ENCODE measurements at places on chromosomes 6 and 20.

DNA sequence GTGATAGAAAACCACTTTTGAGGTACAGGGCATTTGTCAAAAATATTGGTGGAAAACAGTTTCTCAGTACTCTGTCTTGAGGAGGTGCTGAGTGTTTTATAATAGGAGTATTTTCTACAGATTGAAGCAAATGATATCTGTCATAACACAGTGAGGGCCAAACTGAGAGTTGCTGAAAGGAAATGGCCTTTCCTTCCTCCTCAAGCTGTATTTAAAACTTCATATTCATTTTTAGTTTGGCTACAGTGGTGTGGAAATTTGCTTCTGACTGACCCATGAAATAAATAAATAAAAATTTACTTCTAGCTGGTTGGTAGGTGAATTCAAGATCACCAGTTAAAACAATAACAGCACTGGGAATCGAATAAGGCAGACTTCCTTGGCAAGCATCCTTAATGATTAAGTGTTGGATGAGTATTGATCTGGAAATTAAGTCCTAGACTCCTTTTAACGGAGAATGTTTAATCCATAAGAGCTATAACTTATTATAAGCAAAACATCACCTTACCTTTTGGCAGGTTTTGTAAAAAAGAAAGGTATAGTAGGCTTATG is 828.6 kb upstream of the CITED2 start:
- no peak for DNase-seq

- no peak for DNase-seq
These were observed 52.0 kb upstream of the FYN start for GRCh38 chr6:111925296-111925695.

DNA sequence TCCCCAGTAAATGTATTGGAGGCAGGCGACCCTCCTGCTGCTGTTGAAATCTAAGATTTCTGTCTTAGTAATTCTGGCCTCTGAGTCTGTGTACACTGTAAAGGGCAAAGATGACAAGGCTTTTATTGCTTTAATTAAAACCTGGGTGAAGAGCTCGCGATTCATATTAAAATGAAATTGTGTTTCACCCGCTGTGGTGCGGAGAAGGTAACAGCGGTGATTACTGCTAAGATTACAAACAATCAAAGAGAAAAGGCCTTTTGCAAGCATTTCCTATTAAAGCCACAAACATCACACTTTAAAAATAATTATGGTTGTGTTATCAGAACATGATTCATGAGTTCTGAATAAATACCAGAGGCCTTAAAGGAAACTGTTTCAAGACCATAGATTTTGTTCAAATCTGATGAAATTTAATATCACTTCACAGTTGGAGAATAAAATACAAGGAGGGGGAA is 69.3 kb downstream of the TOX2 start:
- no peak for DNase-seq

DNA sequence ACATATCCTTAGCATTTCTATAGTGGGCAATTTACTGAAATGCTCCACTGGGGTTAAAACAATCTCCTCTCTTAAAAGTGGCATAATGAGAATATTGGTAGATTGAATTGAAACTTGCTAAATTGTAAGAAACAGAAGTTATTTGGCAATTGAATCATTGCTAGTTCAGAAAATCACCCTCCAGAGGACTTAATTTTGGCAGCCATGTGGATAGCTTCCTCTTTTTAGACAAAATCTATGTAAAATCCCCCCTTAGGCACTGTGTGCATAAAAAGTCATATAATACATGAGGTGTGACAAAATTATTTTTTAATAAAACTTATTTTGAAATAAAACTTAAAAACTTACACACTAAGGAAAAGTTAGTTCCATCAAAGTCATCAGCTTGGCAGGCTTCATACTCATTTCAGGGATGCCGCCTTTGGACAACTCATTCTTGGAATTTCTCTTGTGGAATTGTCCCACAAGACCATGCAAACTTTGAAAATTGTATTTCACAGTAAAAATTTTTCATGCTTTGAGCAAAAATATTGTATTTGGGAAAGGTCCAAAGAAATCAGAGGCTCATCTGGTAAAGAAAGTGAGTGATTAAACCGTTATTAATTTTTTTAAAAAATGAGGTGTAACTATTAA is 473.0 kb downstream of the BCKDHB start:
- DNase-seq = no peak

- peak; percentile 84 for DNase-seq
These were observed at the start of gene SNAP25 for GRCh38 chr20:10218536-10219451. SNAP25 (plus strand) TSS chr20:10218830; CDS start chr20:10275492, 56,662 bp downstream.

DNA sequence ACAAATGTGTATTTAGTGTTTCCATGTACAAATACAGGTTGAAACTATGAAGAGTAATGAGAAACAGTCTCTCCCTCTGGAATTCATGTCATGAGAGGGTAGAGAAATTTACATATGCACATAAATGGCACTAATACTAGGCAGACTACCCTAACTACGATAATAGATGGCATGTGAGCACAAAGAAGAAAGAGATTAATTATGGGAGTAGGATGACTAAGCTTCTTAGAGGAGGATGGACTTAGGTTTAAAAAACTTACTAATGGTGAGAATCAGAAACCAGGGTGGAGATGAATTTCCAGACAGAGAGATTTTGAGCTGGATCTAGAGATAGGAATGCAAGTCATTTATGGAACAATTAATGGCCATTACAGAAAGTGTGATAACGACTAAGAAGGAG is 225.3 kb upstream of the HTR1E start:
- no peak for DNase-seq

DNA sequence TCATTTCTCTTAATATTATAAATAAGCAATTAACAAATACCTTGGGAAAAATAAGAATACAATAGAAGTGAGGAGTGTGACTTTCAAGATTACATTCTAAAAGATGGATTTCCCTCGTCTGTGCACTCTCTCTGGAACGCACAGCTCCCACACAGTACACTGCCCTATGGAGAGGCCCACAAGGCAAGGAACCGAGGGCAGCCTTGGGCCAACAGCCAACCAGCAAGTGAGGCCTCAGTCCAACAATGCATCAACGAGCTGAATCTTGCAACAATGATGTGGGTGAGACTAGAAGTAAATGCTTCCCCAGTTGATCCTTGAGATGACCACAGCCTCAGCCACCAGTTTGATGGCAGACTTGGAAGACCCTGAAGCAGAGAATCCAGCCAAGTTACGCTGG is 34.5 kb upstream of the AVP start:
- no peak for DNase-seq

DNA sequence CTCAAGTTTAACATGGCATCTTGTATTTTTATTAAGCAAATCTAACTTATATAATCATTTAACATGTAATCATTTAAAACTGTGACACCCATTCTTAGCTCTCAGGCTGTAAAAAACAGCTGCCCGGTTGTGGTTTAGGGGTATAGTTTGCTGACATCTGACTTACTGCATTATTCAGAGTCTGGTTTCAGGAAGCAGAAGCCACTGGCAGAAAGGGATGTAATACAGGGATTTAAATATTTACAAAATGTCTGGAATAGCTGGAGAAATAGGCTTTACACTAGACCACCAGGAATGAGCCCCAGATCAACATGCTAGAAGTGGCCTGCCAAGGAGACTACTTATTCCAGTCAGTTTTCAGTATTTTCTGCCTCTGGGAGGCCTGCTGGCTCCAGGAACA is 421.1 kb downstream of the CD109 start:
- no peak for DNase-seq

- no peak for DNase-seq
These were observed 22.2 kb downstream of the BANF2 start for GRCh38 chr20:17721802-17722486.

DNA sequence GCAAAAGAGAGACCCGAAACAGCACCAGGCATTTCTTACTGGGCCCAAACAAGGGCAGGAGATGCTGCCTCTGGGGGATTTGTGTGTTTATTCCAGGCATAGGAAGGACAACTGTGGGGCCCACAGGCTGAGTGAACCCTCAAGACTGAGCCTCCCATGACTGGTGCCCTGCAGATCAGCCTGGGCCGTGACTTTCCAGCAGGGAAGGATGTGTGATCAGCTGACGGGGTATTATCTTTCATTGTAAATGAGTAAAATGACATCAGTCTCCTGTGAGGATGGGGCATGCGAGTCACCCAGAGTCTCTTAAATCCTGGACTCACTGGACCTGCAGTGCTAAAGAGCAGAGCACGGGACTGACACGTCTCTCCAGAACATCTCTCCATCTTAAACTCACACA is 3.9 kb upstream of the TEAD3 start:
- no peak for DNase-seq

DNA sequence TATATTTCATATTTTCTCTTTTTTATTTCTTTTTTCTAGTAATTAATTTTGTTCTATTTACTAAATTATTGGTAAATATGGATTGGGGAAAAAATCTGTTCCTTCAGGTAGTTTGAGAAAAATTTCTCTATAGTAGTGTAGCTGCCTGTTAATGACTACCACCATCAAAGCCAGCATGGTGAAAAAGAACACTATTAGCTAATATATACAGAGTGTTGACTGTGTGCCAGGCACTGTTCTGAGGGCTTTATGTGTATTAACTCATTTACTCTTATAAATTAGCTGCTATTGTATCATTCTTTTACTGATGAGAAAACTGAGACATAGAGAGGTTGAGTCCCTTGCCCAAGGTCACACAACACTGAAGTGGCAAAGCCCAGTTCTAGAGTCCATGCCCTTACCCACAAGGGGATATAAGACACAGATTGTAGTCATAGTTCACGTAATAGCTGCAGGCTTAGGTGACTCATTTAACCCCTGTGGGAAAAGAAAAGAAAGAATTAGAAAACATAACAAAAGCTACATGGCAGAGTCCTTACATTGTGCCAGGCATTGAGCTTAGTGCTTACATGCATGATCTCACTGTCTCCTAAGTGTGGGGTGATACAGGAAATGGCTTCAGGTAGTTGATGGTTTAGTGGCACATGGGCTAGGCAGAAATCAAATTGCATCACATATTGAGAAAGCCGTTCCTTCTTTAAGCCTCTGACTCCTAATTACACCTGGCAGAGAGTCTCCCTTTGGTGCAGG is 12.2 kb upstream of the AKIRIN2 start:
- DNase-seq = no peak

DNA sequence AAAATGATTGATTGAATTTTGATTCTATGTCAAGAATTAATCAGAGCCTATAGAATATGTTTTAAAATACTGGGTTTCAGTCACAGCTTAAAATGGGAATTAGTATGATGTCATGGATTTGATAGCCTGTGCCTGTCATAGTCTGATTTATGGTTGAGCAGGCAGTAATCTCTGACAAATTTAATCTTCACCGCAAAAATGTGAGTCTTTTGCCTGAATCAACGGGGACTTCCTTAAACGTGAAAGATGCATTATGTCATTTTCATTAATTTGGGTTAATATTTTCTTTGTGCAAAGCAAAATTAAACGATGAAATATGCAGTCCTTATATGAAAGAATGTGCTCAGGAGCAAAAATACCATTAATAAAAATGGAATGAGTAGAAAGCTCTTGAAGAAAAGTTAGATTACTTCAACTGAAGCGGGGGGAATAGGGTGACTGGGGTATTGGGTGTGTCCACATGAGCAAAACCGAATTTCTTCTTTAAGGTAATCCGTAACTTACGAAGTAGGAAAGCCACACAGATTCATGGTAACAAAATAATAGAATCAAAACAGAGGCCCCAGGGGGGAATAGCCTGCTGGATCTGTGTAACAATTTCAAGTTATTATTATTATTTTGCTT is 339.6 kb upstream of the NOX3 start:
- no peak for DNase-seq

DNA sequence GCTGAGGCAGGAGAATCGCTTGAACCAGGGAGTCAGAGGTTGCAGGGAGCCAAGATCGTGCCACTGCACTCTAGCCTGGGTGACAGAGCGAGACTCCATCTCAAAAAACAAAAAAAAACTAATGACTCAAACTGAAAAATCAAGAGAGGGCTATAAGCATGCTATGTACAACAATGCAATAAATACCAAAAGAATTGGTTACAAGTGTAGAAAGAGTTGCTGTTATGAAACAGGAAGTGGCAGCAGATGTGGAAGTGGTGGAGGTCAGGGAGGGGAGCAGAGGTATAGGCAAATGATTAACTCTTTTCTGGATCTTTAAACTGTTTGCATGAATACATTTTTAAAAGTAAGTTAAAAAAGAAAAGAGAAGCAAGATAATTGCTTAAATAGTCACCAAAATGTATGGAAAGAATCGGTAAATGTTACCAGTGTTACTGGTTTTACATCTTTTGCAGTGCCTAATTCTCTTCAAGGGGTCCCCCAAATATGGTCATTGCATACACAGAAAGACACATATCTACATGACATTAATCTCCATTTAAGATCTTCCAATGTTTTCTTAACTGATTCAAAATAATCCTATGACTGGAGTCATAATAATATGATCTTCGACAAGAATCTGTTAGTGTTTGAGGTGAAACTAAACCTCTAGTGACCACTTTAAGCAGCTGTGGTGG is 15.0 kb downstream of the CALHM6 start:
- DNase-seq = no peak

Measured in left hindlimb (tissue), 1 donor.